ENCODE measurements at places on chromosomes 12 and 14. TPM values are rescaled to one million over a fixed set of nuclear protein-coding genes. Genes with fewer than 3 reads are reported as not detected.

The APOLD1 gene
- total RNA-seq: 7.6 TPM

The NUBPL gene
- 16.1 TPM for total RNA-seq

The NUAK1 gene
- total RNA-seq: 9.9 TPM

The REC8 gene
- 20.0 TPM for total RNA-seq

The CLEC1B gene
- not detected for total RNA-seq

The ISM2 gene
- not detected for total RNA-seq

The SMCO2 gene
- not detected for total RNA-seq

The ALDH1L2 gene
- total RNA-seq: 80.8 TPM

The CNIH1 gene
- 287 TPM for total RNA-seq

Measured in myometrial cell (primary cell).